ENCODE measurements at places on chromosomes 5 and 9.

- peak; percentile 26 for DNase-seq
These were observed 6.1 kb downstream of the SAPCD2 start for GRCh38 chr9:137064027-137064879.

GRCh38 chr9:121992571-121993212, 100.4 kb downstream of the TTLL11 start:
- peak; percentile 50 for DNase-seq

- DNase-seq, result no peak
These were observed 48.6 kb downstream of the FAM240B start for GRCh38 chr9:38671372-38671731.

GRCh38 chr5:17106521-17106920, 110.9 kb upstream of the BASP1 start:
- no peak for DNase-seq

DNA sequence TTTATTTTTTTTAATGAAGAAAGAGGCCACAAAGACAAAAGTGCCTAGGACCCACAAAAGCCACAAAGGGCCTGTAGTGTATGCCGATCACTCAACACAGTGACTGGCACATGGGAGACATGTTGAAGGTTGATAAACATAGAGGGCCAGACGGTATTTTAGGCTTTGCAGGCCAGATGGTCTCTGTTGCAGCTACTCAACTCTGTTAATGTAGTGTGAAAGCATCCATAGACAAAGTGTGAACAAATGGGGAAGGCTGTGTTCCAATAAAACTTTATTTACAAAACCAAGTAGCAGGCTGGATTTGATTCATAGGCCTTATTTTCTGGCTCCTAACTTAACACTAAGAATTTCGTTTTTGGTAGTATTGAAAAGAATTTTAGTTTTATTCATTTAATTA, 139.9 kb downstream of the SGCD start:
- DNase-seq, result no peak

- no peak for DNase-seq
These were observed 147.3 kb downstream of the KCTD16 start for GRCh38 chr5:144318011-144318410.

- no peak for DNase-seq
These were observed 626.7 kb downstream of the CCDC171 start for GRCh38 chr9:16179566-16179965.

DNA sequence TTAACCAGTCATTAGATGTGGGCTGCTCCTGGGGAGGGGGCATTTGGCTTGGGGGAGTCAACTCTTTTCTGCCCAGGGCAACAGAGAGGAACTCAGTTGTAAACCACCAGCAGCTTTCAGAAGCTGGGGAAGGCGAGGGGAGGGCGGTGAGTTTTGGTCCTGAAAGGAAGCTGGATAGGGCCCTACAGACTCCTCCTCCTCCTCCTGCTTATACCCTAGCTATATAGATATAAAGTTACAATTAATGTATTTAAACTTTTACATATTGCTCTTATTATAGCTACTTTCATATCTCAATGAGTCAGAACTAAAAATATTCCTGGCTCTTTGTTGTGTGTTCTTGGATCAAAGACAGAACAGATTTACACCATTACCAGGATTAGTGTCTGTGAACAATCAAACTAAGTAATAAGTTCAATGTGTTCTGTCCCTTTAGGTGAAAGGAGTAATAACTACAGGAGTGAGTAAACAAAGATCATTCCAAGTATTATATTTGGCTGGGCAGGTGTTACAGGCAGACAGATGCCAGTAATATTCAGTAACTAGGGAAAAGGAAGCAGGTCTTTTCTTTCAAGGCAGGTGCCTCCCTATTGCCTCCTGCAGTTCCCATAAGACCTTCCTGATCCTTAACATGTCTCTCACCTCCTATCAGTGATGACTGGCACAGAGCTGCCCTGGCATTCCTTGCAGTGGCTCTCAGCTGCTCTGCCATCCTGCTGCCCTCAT, 20.5 kb upstream of the VPS13A start:
- DNase-seq, result no peak

GRCh38 chr9:93950619-93951601, 4.2 kb downstream of the BARX1 start:
- DNase-seq, result no peak
